SW480 (cell line): ENCODE measurements at places on chromosomes 4 and X.

- DNase-seq: no peak
Observed at GRCh38 chr4:151771664-151772063, 10.9 kb upstream of the GATB start.

DNA sequence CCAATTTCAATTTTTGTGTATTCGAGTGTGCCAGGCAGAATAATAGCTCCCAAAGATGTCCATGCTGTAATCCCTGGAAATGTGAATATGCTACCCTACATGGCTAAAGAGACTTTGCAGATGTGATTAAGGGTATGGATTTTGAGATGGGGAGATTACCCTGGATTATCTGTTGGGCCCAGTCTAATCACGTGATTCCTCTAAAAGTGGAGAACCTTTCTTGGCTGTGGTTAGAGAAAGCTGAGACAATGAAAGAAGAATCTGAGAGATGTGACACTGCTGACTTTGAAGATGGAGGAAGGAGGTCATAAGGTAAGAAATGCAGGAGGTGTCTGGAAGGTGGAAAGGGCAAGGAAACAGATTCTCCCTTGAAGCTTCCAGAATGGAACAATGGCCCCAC is 503.5 kb upstream of the PITX2 start:
- DNase-seq: no peak

- DNase-seq: no peak
Observed at GRCh38 chr4:65773636-65774035, 103.3 kb upstream of the EPHA5 start.

GRCh38 chrX:147739196-147739595 is 172.5 kb upstream of the FMR1 start:
- no peak for DNase-seq

- no peak for DNase-seq
Observed at GRCh38 chrX:132188175-132188574, 31.1 kb downstream of the RAP2C start.

GRCh38 chrX:64580035-64580434 is 184.8 kb upstream of the MTMR8 start:
- DNase-seq: no peak
